ENCODE measurements at places on chromosomes 7 and 10.

DNA sequence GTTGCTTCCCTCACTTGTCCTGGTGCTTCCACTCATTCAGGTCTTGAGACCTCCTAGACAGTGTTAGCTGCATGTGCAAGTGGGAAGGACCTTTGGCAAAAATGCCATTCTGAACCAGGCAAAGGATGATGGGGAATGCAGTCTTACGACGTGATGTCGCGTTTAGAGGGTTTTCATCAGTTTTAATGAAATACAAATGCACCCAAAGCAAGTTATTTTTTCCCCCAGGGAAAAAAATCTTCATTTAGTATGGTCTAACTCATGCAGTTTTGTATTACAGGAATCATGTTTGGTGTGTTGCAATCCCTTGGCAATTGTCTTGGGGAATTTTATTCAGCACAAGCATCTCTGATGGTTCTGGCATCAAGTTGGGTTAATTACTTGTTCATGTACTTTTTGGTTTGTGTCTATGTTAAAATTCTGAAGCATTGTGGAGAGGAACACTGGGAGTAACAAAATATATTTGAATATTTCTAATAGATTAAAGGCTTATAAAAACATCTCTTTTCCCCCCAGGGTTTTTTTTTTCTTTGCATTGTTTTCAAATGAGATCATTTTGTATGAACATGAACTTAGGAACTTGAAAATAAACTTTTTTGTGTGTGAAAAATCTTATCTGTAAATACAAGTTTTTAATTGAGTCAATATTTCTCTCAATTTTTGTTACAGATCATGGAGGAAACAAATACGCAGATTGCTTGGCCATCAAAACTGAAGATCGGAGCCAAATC, 188.9 kb downstream of the BICC1 start:
- no peak for DNase-seq

DNA sequence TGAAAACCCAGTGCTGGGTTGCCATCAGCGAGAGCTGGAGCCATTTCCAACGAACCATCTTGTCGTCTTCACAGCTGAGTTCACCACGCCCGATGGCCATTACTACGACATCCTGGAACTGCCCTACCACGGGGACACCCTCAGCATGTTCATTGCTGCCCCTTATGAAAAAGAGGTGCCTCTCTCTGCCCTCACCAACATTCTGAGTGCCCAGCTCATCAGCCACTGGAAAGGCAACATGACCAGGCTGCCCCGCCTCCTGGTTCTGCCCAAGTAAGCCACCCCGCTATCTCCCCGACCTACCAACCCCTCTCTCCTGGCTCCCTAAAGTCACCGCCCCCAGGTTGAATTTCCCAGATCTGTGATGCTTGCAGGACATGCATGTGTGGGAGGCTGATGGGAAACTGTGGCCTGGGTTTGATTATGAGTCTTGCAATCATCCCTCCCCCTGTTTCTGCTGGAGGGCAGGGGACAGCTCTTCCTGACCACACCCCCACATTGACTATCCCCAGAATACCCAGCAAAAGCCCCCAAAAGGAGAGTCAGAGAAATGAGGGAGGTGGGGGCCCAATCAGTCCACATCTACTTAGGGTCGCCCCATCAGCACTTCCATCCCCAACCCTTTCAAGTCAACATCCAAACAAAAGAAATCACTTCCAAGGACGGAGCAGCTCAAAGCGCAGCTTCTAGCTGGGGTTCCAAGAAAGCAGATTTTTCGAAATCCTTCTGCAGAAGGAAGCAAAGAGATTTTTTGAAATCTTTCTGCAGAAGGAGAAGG, 6.9 kb downstream of the SERPINE1 start:
- no peak for DNase-seq

- no peak for DNase-seq
Measured at GRCh38 chr10:87177-88080, 38.3 kb upstream of the TUBB8 start.

GRCh38 chr7:33554046-33554445, 351.3 kb upstream of the BMPER start:
- no peak for DNase-seq

DNA sequence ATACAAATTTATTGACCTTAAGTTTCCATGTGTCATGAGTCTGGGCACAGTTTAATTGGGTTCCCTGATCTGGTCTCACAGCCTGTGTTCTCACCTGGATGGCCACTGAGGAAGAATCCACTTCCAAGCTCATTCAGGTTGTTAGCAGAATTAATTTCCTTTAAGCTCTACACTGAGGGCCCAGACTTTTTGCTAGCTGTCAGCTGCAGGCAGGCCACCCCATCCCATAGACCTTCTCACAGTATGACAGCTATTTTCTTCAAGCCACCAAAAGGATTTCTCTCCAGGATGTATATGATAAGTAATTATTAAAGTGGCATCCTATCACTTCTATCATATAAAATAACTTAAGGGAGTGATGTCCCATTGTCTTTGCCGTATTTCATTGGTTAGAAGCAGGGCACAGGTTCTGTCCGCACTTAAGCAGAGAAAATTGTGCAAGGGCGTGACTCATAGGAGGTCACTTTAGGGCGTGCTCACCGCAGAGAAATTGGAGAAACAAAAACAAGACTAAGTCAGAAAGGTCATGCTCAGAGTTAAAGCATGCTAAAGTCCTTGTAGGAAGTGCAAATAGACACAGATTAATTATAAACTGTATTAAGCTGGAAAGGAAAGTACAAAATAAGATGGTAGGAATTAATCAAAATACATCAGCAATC, 109.9 kb downstream of the AHR start:
- no peak for DNase-seq

DNA sequence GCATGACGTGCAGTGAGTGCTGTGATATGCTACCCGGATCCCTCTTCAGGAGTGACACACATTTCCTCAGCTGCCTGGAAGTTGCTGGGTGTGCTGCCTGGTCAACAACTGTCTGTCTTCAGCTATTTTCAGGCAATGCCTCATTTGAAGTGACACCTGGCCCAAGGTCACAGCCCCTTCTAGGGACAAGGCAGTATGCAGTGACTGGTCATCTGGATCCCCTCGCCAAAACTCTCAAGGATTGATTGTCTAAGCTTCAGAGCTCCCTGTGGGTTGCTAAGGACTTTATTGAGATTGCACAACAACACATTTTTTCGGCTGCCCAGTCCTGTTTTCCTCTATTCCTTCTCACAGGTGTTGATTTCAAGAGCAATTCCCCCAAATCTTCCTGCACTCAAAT, 108.8 kb downstream of the GNAI1 start:
- no peak for DNase-seq

DNA sequence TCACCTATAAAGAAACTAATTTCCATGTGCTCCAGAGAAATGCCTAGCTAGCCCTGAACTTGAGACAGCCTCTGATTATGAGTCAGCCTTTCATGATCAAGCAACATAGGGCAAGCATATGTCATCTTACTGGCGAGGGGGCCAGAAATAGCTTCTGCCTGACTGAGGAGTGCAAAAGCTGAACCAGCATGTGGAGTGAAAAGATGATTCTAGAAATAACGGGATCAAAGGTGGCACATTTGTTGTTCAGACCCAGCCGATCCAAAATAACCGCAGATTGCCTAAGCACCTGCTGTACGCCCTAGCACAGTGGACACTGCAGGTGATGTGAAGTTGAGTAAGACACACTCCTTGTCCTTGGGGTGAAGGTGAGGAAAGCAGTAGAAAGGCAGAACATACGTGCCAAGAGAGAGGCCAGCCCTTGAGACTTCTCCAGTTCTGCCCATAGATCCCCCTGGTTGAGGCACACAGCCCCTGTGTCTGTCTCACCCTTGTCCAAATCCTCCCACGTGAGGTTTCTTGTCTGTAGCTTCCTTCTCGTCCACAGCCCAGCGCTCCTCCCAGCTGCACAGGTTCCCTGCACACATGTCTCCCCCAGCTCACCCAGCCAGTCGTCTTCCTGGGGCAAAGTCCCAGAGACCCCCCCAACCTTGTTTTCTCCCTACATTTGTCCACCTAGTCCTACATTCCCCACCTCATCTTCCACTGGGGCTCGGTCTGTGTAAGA, 2.8 kb upstream of the BCL7B start:
- DNase-seq: no peak

DNA sequence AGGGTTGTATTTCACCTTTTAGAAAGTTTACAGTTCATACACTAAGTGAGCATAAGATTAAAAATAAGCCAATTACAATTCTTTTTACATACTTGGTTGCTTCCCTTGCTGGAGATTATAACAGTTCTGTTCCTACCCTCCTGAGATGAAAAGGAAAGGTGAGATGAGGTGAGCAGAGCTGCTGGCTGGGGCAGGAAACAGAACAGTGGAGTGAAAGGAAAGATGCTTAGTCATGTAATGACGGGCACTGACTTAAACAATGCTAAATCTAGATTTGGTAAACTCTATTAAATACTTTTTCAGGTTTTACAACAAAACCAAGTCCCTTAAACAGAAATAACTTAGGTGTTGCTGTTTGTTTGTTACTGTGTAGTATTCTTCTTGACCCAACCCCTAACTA, 19.9 kb upstream of the ZEB1 start:
- DNase-seq: no peak

DNA sequence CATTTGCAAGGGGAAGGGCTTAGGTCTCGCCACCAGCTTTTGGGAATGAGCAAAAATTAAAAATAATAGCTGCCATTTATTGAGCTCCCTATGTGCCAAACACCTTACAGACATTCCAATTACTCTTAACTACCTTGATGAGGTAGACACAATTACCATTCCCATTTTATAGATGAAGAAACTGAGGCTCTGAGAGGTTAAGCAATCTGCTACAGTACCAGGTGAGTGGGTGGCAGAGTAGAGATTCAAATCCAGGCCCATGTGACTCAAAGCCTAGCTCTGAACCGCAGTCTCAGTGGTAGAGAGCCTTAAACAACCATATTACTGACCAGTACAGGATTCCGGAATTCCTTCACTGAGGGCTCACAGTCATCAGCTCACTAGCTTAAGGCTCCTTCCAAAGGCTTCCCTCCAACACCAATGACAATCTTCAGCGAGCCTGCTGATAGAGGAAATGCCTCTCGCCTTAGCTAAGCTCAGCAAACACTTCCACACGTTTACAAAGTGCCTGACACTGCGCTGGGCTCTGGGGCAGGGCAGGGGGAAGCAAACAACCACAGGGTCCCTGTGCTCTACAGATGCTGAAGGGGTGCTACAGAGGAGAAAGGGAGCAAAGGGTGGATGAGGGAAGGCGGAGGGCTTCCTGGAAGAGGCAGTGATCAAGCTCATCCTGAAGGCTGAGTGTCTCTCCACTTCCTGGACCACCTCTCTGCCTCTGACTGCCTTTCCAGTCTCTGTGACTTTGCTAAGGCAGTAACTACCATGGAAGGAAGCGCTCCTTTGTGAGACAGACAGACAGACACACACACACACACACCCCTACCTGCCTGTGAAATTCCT, 7.4 kb downstream of the LRRC20 start:
- no peak for DNase-seq

DNA sequence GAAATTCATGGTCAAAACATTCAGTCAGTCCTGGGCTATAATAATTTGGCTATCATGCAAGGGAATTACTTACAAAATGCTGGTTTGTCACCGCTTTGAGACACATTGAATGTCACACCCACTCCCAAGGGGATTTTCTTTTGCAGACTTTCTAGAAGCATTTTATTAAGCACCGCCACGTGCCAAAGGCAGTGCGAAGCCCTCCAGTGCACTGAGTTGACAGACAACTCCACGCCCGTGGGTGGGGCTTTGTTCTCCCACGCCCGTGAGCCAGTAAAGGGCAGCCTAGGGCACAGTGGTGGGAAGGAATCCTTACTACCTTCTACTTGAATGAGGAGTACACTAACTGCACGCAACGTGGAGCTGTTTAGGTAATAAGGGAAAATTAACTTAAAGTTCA, 515.8 kb downstream of the KCNMA1 start:
- DNase-seq: no peak

GRCh38 chr10:102769375-102770107, 25.8 kb downstream of the WBP1L start:
- DNase-seq: no peak

GRCh38 chr10:9038146-9038714, 983.7 kb downstream of the GATA3 start:
- DNase-seq: no peak
